Left colon (tissue), 2 donors: ENCODE measurements at places on chromosomes 2 and 18. TPM values are rescaled to one million over a fixed set of nuclear protein-coding genes. Genes with fewer than 3 reads are reported as not detected.

RTP5 gene
- not detected for total RNA-seq

DNA sequence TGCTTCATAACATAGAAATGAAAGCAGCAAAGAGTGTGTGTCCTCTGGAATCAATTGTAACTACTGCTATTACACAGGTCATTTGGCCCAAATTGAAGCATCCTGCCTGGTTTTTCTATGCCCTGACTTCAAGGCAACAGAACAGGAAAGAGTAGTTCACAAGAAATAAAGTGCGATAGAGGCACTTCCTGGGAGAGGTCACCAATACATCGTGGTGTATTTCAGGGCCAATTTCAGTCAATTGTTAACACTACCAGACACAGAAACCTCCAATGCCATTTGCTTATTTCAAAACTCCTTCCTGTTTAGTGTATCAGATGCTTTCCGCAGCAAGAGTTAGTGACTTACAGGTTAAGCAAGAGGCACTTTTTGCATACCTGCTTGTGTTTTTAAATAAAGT is 292.1 kb downstream of the ETAA1 start:
- DNase-seq, result no peak

DNA sequence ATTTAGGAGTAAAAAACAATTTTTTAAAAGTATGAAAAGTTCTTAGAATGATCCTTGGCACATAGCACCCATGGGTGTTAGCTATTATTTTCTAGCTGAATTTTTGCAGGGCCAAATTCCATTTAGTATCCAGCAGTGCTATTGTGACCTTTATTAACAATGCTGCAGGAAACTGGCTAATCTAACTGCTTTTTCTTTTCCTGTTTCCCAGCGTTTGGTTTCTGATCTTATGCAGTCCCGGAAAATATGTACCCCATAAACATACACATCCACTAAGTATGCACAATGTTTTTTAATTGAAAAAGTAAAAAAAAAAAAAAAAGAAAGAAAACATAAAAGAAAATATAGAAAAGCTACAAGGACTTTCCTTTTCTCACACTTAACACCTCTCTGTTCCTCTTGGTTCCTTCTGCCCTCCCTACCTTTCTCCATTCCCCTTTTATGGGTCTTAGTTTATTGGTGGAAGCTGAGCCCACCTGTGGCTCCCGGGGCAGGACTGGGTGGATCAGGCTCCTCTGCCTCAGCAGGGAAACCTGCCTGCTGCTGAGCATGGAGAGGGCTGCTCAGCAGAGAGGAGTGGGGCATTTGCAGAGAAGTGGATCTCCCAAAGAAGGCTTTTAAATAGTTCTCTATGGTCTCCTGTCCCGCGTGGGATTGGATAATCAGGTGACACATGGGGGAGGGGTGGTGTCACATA is 9.3 kb upstream of the SLC16A14 start:
- no peak for DNase-seq

LIMS4 gene
- 1.1 TPM for total RNA-seq

SERPINB4 gene
- total RNA-seq, result not detected
